ENCODE measurements at places on chromosomes 7 and 10.
A peak's percentile ranks its signal among the peaks of the same experiment; 100 is the strongest.

- DNase-seq, result no peak
Measured at GRCh38 chr7:1466524-1467271, 7.4 kb upstream of the MICALL2 start.

DNA sequence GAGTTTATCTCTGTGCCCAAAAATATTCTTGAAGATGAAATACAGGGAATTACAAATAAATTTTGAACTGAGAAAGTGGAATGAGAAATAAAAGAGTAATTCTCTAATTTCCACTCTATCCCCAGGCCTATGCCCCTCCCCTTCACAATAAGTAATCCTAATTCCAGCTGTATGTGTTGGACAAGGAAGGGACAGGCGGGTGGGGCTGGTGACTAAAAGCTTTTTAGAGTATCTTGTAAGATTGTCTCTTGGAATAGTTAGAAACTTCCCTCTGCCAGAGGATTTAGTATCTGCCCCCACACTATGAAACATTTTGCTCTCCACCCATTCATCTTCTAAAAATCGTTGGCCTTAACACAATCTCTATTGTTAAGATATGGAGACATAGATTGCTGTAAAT lies 199.2 kb downstream of the MBL2 start:
- no peak for DNase-seq

- no peak for DNase-seq
Measured at GRCh38 chr7:102990642-102991041, 77.8 kb downstream of the LRRC17 start.

- no peak for DNase-seq
Measured at GRCh38 chr7:122298618-122299017, 5.9 kb downstream of the FEZF1 start.

DNA sequence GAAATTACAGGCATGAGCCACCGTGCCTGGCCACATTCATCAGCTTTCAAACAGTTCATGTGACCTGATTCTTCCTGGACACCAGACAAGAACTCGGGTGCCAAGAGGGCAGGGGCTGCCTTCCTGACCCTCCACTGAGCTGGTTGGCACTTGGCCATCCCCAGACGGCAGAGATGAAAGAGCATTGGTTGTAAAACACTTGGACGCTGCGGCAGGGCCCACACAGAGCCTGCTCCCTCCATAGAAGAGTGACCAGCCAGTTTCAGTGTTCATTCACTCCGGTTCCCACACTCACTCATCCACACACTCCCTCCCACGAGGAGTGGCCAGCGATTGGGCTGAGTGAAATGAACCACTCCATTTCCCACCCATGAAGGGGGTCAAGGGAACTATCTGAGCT lies 112.3 kb downstream of the ITGB8 start:
- no peak for DNase-seq

- DNase-seq, result no peak
Measured at GRCh38 chr10:14063531-14064285, 267.0 kb downstream of the FRMD4A start.

DNA sequence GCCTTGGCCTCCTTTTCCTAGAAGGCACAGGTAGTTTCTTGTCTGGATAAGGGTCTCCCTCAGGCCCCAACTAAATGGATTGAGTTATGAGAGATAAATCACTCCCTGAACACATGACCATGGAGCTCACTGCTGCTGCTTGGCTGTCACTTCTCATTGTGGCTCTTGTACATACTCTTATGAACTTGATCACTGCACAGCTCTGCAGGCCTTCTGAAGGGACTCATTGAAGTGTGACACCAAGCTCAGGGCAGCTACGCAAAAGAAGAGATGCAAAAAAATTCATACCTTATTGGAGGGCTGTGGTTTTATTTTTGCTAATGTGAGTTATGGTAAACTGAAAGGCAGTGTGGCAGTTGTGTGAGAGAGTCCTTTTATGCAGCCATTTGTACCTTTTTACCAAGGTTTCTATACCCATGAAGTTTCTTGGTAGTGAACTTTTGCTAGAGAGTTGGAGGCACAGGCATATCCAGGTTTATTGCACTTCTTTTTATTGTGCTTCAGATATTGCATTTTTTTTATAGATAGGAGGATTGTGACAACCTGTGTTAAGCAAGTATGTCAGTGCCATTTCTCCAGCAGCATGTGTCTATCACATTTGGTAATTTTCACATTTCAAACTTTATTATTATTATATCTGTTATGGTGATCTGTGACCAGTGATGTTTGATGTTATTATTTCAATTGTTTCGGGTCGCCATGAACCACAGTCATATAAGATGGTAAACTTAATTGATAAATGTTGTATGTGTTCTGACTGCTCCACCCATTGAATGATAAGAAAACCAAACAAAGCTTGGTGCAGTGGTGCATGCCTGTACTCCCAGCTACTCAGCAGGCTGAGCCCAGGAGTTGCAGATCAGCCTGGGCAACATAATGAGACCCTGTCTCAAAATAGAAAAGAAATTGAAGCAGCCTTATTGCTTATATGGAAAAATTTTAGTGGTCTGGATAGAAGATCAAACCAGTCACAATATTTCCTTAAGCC lies 100.6 kb downstream of the LRRC4 start:
- DNase-seq, result no peak

- DNase-seq, result no peak
Measured at GRCh38 chr10:20877554-20877953, 19.6 kb downstream of the NEBL start.

DNA sequence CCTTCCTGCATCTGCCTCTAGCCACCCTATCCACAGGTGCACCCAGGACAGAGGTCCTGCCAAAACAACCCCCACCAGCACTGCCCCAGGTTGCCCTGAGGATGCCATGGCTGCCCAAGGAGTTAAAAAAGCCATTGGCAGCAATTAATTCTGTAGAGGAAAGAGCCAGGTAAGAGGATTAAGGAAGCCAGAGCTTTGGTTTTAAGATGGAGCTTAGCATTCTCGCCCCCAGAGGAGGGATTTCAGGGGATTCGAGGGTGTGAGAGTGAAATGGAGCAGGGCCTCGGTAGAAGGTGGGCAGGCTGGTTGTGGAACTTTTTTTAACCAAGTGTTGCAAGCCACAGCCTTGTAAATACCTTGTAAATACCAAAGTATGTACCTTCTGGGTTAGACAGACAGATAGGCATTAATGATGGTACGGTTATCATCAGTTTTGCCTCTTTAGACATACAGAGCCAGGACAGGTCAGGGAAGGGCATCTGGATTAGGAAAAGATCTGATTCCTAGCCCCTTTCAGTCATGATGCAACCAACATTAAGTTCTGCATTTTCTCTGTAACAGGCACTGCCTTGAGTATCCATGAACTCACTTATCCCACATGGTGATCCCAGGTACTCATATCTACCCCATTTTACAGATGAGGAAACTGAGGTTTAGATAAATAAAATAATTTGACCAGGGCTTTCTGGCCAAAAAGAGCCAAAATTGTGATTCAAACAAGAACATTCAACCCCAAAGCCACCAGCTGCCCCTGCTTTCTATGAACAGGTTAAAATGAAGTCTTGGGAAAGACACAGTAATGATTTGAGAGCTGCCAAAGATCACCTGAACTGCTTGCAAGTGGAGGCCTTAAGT lies 120.7 kb upstream of the PPIF start:
- DNase-seq, result no peak

DNA sequence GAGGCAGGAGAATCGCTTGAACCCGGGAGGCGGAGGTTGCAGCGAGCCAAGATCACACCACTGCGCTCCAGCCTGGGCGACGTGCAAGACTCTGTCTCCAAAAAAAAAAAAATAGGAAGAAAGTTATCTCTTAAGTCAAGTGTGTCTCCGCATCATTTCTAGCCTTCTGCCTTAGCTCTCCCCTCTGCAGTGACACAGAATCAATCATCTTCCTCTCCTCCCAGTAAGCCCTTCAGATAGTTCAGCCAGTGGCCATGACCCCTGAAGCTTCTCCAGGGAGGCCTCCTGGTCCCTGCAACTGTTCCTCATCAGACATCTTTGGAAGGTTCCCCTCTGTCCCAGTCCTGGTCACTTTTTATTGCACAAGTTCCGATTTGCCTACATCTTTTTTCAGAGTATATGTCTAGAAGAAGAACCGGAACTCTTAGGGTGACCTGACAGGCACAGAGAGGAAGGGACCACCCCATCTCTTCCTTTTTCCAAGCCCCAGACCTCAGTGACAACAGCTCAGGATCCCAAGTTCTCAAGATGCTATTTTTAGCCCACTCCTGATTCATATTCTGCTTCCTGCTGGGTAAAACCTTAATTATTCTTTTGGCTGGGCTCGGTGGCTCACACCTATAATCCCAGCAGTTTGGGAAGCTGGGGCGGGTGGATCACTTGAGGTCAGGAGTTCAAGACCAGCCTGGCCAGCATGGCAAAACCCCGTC lies 6.6 kb upstream of the RHBDD2 start:
- peak; percentile 73 for DNase-seq

GRCh38 chr7:75619636-75620035 lies 119.1 kb downstream of the HIP1 start:
- DNase-seq, result no peak

- DNase-seq, result no peak
Measured at GRCh38 chr10:2263561-2263960, 526.2 kb upstream of the ADARB2 start.

- no peak for DNase-seq
Measured at GRCh38 chr7:150947241-150947745, 30.8 kb downstream of the KCNH2 start.

DNA sequence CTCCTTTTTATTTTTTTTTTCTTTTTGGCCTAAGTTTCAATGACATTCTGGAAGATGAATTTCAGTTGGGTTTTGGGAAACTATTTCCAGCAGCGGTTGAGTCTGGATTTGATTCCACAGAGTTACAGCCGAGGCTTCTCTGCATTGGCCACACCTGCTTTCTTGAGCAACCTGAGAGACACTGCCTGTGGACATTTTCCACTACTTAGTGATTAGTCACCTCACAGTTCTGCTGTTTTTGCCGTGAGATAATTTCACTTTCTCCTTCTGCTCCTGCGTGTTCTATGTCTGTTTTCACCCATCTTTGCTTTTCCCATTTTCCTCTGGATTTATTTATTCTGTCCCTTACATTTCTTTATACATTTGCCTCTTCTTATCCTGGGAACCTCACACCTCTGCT lies 243.0 kb downstream of the BICC1 start:
- no peak for DNase-seq

DNA sequence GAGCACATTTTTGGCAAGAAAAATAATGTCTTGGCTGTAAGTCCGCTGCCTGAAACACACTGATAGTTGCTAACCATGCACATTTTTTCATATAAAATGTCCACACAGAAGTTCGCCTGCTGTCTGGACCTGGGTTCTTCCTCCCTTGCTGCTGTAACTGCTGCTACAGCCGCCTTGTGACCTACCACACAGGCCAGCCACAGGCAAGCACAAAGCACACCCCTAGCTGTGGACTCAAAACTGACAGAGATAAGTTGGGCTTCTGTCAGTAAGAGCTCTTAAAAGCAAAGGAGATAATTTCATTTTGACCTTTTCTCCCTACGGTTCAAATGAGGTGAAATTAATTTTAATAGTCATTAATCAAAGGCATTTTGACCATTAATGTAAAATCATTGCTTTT lies 354.7 kb downstream of the OTUD1 start:
- DNase-seq, result no peak

GRCh38 chr7:28410628-28411531 lies 1.4 kb upstream of the CREB5 start:
- peak; percentile 87 for DNase-seq

DNA sequence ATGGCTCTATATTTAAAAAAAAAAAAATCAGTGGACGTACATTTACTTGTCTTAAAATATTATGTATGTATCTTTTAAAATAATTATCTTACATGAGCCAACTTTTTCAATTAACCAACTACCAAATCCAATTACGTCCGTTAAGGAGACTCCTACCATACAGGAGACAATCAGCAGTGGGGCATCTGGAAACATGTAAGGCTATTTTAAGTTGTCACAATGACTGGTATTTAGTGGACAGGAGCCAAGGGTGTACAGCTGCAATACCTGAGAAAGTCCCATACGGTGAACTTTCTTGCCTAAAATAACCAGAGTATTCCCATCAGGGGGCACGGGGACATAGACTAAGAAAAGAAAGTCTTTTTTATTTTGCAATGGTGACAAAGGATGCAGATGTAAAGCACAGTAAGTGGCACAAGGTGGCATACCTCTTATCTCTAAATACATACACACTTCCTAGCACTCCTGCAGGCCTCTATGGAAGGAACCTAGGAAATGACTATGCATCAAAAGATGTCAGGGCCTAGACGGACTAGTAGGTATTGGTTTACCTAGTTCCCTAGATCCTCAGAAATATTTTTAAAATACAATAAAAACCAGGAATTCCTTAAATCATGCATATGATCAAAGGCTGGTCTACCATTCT lies 16.0 kb upstream of the TLL2 start:
- DNase-seq, result no peak

DNA sequence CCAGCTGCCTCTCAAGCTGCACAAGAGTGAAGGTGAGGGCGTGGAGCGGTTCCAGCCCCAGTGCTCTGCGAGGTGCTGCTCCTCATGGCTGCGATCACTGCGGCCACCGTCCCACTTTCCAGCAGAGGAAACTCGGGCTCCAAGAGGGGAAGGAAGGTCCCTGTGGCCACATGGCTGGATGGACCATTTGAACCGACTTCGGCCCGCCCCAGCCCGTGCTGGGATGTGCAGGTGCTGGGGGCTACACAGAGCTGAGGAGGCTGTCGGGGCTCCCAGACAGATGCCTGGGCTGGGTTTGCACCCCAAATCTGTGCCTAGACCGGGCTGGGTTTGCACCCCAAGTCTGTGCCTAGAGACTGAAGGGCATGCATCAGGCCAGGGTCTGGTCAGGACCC lies 186.6 kb downstream of the DNAJB6 start:
- DNase-seq, result no peak

DNA sequence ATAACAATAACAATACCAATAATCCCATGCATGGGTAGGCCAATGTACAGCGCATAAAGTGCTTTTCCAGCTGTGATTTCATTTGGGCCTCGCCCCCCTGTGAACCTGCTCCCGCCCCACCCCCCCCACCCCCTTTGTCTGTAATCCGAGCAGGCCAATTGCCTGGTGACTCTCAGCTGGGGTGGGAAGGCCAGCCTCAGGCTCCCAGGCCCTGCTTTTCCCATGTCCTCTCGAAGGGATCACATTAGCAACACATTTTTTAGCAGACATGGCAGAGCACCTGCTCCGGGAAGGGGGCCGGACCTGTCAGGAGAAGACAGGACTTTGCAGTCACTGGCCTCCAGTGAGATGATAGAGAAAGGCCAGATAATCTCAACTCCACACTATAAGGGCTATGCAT lies 439.3 kb downstream of the RPS24 start:
- DNase-seq, result no peak

- no peak for DNase-seq
Measured at GRCh38 chr10:100878291-100878910, 34.4 kb upstream of the SLF2 start.

GRCh38 chr10:6019010-6019782 lies 41.9 kb upstream of the IL15RA start:
- DNase-seq, result no peak

- no peak for DNase-seq
Measured at GRCh38 chr7:93935102-93935501, 13.6 kb downstream of the GNG11 start.

GRCh38 chr7:103418241-103418640 lies 27.8 kb downstream of the SLC26A5 start:
- no peak for DNase-seq

DNA sequence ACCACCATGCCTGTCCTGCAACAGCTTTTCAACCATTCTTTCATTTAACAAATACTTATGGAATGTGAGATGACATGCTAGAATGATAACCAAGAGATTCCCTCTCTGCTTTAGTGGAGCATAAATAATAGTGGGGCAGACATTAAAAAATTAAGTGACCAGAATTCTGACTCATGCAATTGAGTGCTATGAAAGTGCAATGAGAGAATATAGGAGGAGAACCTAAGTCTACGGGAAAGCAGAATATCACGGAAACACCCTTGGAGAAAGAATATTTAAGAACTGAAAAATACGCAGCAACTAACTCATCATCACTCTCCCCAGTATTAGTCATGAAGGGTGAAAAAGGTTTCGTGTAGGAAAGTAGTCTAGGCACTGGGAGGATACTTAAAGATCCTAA lies 7.1 kb downstream of the KIF5B start:
- no peak for DNase-seq

All from CD14-positive monocyte (primary cell).